ENCODE measurements at places on chromosomes 12 and 14.
A peak's percentile ranks its signal among the peaks of the same experiment; 100 is the strongest.

DNA sequence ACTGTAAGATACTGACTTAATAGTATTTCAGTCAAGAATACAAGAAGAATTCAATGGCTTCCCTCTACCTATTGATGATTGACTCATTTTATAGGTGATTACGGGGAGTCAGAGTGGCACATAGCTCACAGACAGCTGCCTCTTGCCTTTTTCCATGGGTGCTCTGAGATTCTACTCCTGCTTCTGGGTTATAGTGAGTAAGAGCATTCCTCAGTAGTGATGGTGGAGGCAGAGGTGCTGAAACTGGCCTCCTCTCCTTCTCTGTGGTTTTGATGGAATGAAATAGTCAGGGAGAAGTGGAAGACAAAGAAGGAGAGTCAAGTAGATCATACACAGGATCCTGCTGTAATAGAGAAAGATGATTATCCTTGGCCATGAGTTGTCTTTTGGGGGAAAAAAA lies 438.2 kb upstream of the FAR2 start:
- peak; percentile 19 for DNase-seq
- peaks cover 9% of the 10 kb centered on the region for H3K4me1 ChIP-seq
- H3K27me3 ChIP-seq = no peaks in the 10 kb centered on the region
- no peak overlapping the region for H3K4me3 ChIP-seq
- H3K36me3 ChIP-seq = no peaks in the 10 kb centered on the region
- H3K27ac ChIP-seq = no peak overlapping the region

GRCh38 chr12:24719293-24719721 lies 229.6 kb downstream of the BCAT1 start:
- peaks cover 17% of the 10 kb centered on the region for H3K4me1 ChIP-seq
- no peaks in the 10 kb centered on the region for H3K36me3 ChIP-seq
- peak overlapping the region; percentile 65 for H3K27ac ChIP-seq
- no peak overlapping the region for H3K4me3 ChIP-seq

GRCh38 chr14:95061317-95062093 lies 95.8 kb downstream of the DICER1 start:
- no peaks in the 10 kb centered on the region for H3K36me3 ChIP-seq
- no peak overlapping the region for H3K4me3 ChIP-seq
- no peak overlapping the region for H3K27ac ChIP-seq
- no peak for DNase-seq
- H3K27me3 ChIP-seq = peaks cover 8% of the 10 kb centered on the region

DNA sequence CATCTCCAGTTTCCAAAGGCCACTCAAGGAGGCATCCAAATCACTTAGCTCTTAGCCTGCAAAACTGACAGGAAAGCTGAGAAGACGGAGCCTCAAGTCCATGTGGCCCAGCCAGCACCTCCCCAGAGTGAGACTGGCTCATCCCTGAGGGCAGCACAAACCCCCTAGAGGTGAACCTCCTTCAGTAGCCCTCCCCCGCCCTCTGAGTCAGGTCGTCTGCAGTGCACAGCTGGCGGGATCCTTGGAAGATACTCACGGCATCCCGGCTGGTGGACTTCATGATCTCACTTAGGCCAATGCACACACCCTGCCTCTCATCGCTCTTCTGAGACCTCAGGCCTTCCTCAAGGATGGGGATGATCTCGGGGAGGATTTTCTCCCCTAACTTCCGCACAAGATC lies 24.1 kb upstream of the RAB35 start:
- H3K4me3 ChIP-seq = no peak overlapping the region
- H3K36me3 ChIP-seq = peaks cover 65% of the 10 kb centered on the region
- H3K27ac ChIP-seq = no peak overlapping the region
- no peak for DNase-seq
- no peaks in the 10 kb centered on the region for H3K4me1 ChIP-seq

DNA sequence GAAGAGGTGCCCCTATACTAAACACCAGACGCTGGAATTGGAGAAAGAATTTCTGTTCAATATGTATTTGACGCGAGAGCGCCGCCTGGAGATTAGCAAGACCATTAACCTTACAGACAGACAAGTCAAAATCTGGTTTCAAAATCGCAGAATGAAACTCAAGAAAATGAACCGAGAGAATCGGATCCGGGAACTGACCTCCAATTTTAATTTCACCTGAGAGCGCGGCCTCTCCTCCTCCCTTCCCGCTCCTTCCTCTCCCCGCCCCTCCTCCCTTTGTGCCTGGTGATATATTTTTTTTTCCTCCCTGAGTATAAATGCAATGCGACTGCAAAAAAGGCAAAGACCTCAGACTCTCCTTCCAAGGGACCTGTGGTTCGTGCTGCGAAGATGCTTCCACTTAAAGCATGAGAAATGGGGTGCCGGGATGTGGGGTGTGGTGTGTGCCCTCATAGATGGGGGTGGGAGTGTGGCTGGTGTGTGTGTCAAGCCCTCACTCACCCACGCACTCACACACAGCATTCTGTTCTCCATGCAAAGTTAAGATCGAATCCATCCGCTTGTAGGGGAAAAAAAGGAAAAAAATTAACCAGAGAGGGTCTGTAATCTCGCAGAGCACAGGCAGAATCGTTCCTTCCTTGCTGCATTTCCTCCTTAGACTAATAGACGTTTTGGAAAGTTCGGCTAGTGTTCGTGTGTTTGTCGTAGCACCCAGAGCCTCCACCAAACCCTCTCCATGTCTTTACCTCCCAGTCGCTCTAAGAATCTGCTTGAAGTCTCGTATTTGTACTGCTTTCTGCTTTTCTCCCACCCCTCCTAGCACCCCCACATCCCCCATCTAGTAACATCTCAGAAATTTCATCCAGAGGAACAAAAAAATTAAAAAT lies 4.5 kb downstream of the HOXC10 start:
- H3K27ac ChIP-seq = no peak overlapping the region
- no peak overlapping the region for H3K4me3 ChIP-seq
- no peaks in the 10 kb centered on the region for H3K36me3 ChIP-seq
- H3K4me1 ChIP-seq = peaks cover 35% of the 10 kb centered on the region
- no peaks in the 10 kb centered on the region for H3K27me3 ChIP-seq

- H3K4me1 ChIP-seq = no peaks in the 10 kb centered on the region
- DNase-seq = no peak
Measured at GRCh38 chr12:92312463-92312964, 166.9 kb upstream of the BTG1 start.

GRCh38 chr14:67409461-67409860 lies 2.5 kb downstream of the PLEK2 start:
- H3K27me3 ChIP-seq = no peaks in the 10 kb centered on the region
- H3K36me3 ChIP-seq = peaks cover 5% of the 10 kb centered on the region
- peak overlapping the region; percentile 96 for H3K27ac ChIP-seq

DNA sequence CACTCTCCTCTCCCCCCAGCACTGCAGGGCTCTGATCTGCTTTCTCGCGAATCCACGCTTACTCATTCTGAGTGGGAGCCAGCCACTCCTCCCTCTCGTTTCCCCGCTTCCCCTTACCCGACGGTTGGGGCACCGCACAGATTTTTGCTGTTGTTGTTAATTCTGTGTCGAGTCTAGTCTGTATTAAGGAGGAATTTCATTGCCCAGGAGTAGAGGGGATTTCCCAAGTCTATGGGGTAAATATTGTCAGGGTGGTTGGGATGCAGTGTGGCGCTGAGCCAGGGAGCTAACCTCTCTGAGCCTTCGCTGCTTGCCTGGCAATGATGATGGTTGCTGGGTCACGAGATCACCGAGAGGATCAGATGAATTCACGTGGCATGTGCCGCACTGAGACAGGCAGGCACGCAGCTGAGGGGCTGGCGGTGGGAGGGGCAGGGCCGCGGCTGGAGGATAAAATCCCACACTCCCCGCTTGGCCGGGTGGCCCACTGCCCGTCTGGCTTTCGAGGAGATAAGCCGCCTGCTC lies 18.5 kb downstream of the NCOR2 start:
- H3K4me3 ChIP-seq = no peak overlapping the region
- peak overlapping the region; percentile 72 for H3K27ac ChIP-seq
- peaks cover 42% of the 10 kb centered on the region for H3K4me1 ChIP-seq

GRCh38 chr12:40002178-40003169 lies 103.4 kb downstream of the SLC2A13 start:
- H3K27ac ChIP-seq = no peak overlapping the region
- no peaks in the 10 kb centered on the region for H3K27me3 ChIP-seq
- H3K4me3 ChIP-seq = no peak overlapping the region
- no peaks in the 10 kb centered on the region for H3K4me1 ChIP-seq
- DNase-seq = no peak
- H3K36me3 ChIP-seq = no peaks in the 10 kb centered on the region

GRCh38 chr14:90503582-90503981 lies 106.8 kb downstream of the CALM1 start:
- DNase-seq = no peak
- peaks cover 6% of the 10 kb centered on the region for H3K4me1 ChIP-seq
- H3K36me3 ChIP-seq = no peaks in the 10 kb centered on the region
- no peak overlapping the region for H3K4me3 ChIP-seq
- H3K27me3 ChIP-seq = peaks cover 23% of the 10 kb centered on the region

GRCh38 chr12:85006206-85006605 lies 29.9 kb downstream of the TSPAN19 start:
- H3K27ac ChIP-seq = no peak overlapping the region
- H3K4me1 ChIP-seq = no peaks in the 10 kb centered on the region
- no peak overlapping the region for H3K4me3 ChIP-seq
- no peak for DNase-seq

- no peaks in the 10 kb centered on the region for H3K4me1 ChIP-seq
- H3K36me3 ChIP-seq = no peaks in the 10 kb centered on the region
- H3K27me3 ChIP-seq = no peaks in the 10 kb centered on the region
- H3K27ac ChIP-seq = no peak overlapping the region
- H3K4me3 ChIP-seq = no peak overlapping the region
Measured at GRCh38 chr12:120944645-120945217, 33.6 kb upstream of the HNF1A start.

DNA sequence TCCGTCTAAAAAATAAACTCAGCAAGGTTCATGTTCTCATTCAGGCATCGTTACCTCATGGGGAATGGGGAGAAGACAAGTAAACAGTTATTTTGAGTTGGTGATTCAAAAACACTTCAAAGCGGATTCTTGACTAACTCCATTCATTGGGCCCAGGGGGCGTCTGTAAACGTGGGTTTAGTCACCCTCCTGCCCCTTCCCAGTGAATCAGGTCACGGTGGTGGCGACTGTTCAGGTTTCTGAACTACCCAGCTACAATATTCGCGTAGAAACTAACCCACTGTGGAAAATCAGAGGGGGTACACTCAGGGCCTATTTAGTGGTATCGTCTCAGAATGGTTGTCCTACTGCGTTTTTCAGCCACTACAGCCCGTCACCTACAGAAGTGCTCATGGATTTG lies 15.2 kb downstream of the OR6S1 start:
- no peak for DNase-seq
- no peaks in the 10 kb centered on the region for H3K27me3 ChIP-seq
- no peaks in the 10 kb centered on the region for H3K36me3 ChIP-seq
- peaks cover 9% of the 10 kb centered on the region for H3K4me1 ChIP-seq

DNA sequence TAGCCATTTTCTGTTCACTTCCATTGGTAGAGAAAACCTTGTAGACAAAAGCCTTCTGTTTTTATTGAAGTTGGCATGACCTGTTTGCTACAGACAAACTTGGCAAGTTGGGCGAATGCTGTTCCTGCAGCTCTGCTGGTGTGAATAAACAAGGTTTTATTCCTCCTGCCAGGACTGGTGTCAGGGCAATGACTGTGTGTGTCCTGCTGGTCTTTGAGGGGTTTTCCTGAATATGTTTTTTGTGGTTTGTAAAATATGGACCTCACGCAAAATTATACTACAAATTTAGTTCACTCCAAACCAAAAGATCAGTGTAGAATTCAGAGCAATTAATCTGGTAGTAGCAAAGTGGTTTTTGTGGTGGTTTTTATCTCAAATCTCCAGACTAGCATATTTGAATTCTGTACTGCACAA lies 140.8 kb downstream of the ERC1 start:
- no peak overlapping the region for H3K27ac ChIP-seq
- no peaks in the 10 kb centered on the region for H3K27me3 ChIP-seq
- H3K36me3 ChIP-seq = peaks cover 2% of the 10 kb centered on the region
- no peak for DNase-seq
- peaks cover 4% of the 10 kb centered on the region for H3K4me1 ChIP-seq

DNA sequence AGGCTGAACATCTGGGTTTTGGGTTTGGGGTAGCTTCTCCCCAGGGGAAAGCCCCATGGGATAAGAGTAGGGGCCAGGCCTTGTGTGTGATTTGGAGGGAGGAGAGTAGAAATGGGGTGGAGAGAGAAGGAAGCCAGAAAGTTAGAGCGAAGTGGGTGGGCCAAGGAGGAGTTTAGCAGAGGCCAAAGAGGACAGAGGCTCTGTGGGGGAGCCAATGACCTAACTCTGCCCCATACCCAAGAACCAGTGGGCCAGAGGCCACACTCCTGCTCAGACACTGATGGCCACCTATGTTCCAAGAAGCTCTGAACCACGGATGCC lies 9.3 kb downstream of the ZNF385A start:
- H3K4me1 ChIP-seq = peaks cover 37% of the 10 kb centered on the region

GRCh38 chr14:21796916-21797315 lies 123.3 kb upstream of the OR4E1 start:
- DNase-seq = no peak
- H3K36me3 ChIP-seq = no peaks in the 10 kb centered on the region
- no peaks in the 10 kb centered on the region for H3K27me3 ChIP-seq
- H3K4me3 ChIP-seq = no peak overlapping the region
- no peaks in the 10 kb centered on the region for H3K4me1 ChIP-seq

- H3K4me3 ChIP-seq = no peak within 1 kb of the TSS
- peaks cover 77% of the 10 kb centered on the region for H3K27me3 ChIP-seq
- H3K27ac ChIP-seq = no peak within 1 kb of the TSS
Measured at GRCh38 chr14:74238974-74239847, at the start of gene VSX2. Gene VSX2 (plus strand): TSS chr14:74239449. CDS start chr14:74239562, 113 bp downstream.

GRCh38 chr14:99943620-99944019 lies 121.6 kb upstream of the EVL start:
- peaks cover 3% of the 10 kb centered on the region for H3K27me3 ChIP-seq
- H3K4me3 ChIP-seq = no peak overlapping the region
- H3K4me1 ChIP-seq = no peaks in the 10 kb centered on the region
- H3K27ac ChIP-seq = no peak overlapping the region
- H3K36me3 ChIP-seq = no peaks in the 10 kb centered on the region
- no peak for DNase-seq

DNA sequence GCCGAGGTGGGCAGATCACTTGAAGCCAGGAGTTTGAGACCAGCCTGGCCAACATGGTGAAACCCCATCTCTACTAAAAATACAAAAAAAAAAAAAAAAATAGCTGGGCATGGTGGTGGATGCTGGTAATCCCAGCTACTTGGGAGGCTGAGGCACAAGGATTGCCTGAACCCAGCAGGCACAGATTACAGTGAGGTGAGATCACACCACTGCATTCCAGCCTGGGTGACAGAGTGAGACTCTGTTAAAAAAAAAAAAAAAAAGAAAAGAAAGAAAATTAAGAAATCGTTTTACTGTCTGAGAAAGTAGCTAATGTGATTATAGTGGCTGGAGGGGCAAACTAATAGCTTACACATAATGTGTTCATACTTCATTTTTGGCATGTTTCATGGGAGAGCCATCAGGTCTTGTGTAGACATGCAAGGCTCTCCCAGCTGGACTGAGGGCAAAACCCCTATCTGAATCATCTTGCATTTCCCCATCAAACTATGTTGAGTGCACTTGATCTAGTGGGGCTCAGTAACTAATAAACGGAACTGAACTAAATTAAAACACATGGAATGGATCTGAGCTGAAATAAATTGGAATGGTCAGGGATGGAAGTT lies 16.2 kb downstream of the KIF21A start:
- peak; percentile 94 for DNase-seq
- H3K27ac ChIP-seq = peak overlapping the region; percentile 68
- no peak overlapping the region for H3K4me3 ChIP-seq
- no peaks in the 10 kb centered on the region for H3K36me3 ChIP-seq
- H3K27me3 ChIP-seq = no peaks in the 10 kb centered on the region

GRCh38 chr14:74712499-74713394 lies at the start of the genes AREL1 and FCF1:
Gene AREL1 (minus strand): TSS chr14:74713080. CDS start chr14:74685615, 27,465 bp downstream.
Gene FCF1 (plus strand): TSS chr14:74713144. CDS start chr14:74713198, 54 bp downstream.
- DNase-seq = peak; percentile 15
- H3K27me3 ChIP-seq = no peaks in the 10 kb centered on the region
- peak within 1 kb of the TSS; percentile 92 for H3K4me3 ChIP-seq
- peaks cover 3% of the 10 kb centered on the region for H3K36me3 ChIP-seq
- peaks cover 18% of the 10 kb centered on the region for H3K4me1 ChIP-seq

- no peak overlapping the region for H3K27ac ChIP-seq
- H3K27me3 ChIP-seq = peaks cover 4% of the 10 kb centered on the region
- no peaks in the 10 kb centered on the region for H3K4me1 ChIP-seq
- H3K36me3 ChIP-seq = no peaks in the 10 kb centered on the region
- no peak for DNase-seq
Measured at GRCh38 chr14:56733396-56733795, 76.9 kb downstream of the OTX2 start.
